Panc1 (cell line): ENCODE measurements at places on chromosomes 4 and X. TPM values are rescaled to one million over a fixed set of nuclear protein-coding genes. Genes with fewer than 3 reads are reported as not detected.

GRCh38 chr4:38290366-38290765 is 330.2 kb downstream of the PTTG2 start:
- no peaks in the 10 kb centered on the region for H3K4me1 ChIP-seq
- no peak overlapping the region for H3K27ac ChIP-seq
- no peaks in the 10 kb centered on the region for H3K27me3 ChIP-seq

- no peaks in the 10 kb centered on the region for H3K36me3 ChIP-seq
- H3K27ac ChIP-seq: no peak overlapping the region
- no peak overlapping the region for H3K4me3 ChIP-seq
Observed at GRCh38 chr4:17664755-17665154, 50.3 kb downstream of the MED28 start.

- no peak overlapping the region for H3K27ac ChIP-seq
- no peak for DNase-seq
- H3K4me1 ChIP-seq: no peaks in the 10 kb centered on the region
- H3K36me3 ChIP-seq: no peaks in the 10 kb centered on the region
Observed at GRCh38 chr4:121551881-121552280, 144.9 kb downstream of the ANXA5 start.

Gene POU4F2
- not detected for total RNA-seq
